Stimulated activated CD8-positive, alpha-beta memory T cell treated with anti-CD3 and anti-CD28 coated beads, Interleukin-4, amount 100 ng/mL, for 48 hours (primary cell): ENCODE measurements at places on chromosomes 5 and 9.

- no peak for DNase-seq
Measured at GRCh38 chr9:131701789-131702337, 38.0 kb downstream of the RAPGEF1 start.

- DNase-seq, result no peak
Measured at GRCh38 chr5:135324160-135324559, 74.9 kb downstream of the MACROH2A1 start.

DNA sequence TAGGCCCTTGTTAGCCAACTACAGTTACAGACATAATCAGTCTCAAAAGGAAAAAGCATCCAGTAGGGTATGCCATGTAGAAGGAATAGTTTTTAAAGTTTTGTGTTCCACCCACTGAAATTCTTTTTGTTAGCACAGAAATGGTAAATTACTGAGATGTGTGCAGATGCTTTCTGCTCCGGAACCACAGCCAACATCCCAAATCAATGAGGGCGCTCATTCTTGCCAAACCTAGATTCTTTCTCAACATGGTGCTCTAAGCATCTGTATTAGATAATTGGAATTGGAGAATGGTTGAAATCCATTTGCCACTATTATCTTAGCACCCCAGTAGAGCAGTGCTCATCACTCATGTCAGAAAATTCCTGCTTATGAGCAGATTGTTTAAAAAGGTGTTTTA, 127.8 kb downstream of the SEC61B start:
- no peak for DNase-seq

DNA sequence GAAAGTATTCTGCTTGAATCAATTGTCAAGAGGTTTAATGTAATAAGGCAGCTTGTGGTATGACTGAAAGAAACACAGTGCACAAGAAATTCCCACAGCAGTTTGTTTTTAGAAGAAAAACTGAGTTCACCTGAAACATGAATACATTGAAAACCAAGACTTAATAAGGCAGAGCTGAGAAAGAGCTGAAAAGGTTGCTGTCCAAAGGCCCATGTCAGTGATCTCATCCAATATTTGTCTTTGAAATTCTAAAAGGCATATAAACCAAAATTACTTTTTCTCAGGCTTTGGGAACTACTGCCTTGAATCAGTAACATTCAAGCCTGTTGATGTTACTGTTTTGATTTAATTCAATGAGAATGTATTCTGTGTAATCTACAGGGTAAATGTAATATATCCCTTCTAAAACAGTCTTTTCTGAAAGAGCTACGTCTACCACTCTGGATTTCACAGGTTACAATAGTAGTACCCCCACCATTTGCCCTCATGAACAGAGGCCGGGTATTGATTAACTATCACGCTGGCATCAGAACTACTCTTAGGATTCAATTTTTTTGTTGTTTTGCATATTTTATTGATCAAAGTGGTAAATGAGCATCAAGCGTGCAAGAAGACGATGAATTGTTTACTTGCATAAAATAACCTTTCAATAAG, 57.8 kb downstream of the PPIC start:
- DNase-seq, result no peak

- no peak for DNase-seq
Measured at GRCh38 chr5:175394601-175395000, 49.4 kb downstream of the DRD1 start.

GRCh38 chr5:150402229-150402773, 10.4 kb downstream of the CD74 start:
- DNase-seq, result no peak

GRCh38 chr9:105681724-105682123, 12.6 kb upstream of the TMEM38B start:
- no peak for DNase-seq

GRCh38 chr9:76905791-76906646, at the start of gene PRUNE2:
Gene PRUNE2, minus strand, starts transcription at chr9:76906114. Its CDS starts 151 bp downstream, at chr9:76905963.
- DNase-seq, result peak; percentile 40

DNA sequence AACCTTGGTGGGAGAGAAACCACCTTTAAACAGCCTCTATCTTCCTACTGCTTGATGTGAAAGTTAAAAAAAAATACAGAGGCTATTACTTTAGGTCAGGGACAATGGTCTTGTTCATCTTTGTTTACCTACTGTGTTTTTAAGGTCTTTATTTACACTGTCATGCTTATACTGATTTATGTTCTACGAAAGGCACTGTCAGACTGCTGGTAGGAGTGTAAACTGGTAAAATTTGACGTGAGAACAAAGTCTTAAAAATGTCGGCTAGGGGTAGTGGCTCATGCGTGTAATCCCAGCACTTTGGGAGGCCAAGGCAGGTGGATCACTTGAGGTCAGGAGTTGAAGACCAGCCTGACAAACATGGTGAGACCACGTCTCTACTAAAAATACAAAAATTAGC, 42.1 kb upstream of the ELOVL7 start:
- DNase-seq, result no peak

DNA sequence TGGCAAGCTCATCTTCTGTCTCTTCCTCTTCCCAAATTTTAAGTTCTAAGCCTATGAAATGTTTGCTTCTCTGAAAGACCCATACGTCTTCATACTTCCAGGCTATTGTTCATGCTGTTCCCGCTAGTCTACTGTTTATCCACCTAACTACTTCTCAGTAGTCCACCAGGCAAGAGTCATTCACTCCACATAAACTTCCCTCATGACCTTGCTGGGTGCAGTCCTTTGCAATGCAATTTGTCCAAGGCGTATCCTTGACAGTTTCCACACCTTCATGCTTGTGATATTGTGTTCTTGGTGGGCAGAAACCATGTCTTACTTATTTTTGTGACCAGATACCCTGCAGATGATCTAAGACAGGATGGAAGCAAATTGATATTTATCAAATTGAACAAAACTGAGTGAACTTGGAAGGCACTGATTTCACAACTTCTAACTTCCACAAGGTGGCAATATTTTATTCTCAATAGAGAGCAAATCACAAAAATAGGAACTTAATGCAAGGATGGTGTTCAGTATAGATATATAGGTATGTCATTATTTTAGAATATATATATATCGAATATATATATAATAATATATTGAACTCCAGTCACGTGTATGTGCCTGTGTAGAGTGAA, 30.3 kb downstream of the TYRP1 start:
- no peak for DNase-seq

GRCh38 chr9:3028535-3028934, 184.6 kb upstream of the PUM3 start:
- no peak for DNase-seq

- DNase-seq, result no peak
Measured at GRCh38 chr9:97721396-97721795, 24.3 kb upstream of the XPA start.

- no peak for DNase-seq
Measured at GRCh38 chr5:3844266-3844665, 248.6 kb downstream of the IRX1 start.

- no peak for DNase-seq
Measured at GRCh38 chr5:119743927-119744326, 114.6 kb downstream of the FAM170A start.

DNA sequence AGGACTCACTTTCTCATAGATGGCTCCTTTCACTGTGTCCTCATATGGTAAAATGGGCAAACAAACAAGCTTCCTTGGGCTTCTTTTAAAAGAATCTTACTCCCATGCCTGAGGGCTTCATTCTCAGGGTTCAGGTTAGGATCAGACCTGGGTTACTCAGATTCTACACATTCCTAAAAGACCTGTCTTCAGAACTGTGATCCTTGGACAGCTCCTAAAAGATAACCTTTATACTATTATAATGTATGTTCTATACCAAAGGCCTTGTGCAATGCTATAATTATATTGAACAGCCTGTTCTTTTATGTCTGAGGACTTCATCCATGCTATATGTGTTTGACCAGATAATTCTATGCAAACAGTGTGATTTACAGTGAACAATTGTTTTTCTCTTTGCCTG, 264.4 kb upstream of the CDH10 start:
- DNase-seq, result no peak

- no peak for DNase-seq
Measured at GRCh38 chr5:96706433-96707111, 44.4 kb downstream of the CAST start.

GRCh38 chr5:41181691-41182564, 31.4 kb downstream of the C6 start:
- no peak for DNase-seq
